WTC11 (cell line): ENCODE measurements at places on chromosomes 11 and 22. TPM values are rescaled to one million over a fixed set of nuclear protein-coding genes. Genes with fewer than 3 reads are reported as not detected.

CCDC34 gene
- 18.9 to 23.7 TPM (median 22.8 TPM) in 3 replicates for total RNA-seq

CCDC116 gene
- 0.14 to 0.57 TPM (median 0.27 TPM) in 3 replicates for total RNA-seq

RAC2 gene
- total RNA-seq = 3.6 to 4.9 TPM (median 4.9 TPM) in 3 replicates

DCDC1 gene
- 0.22 to 0.25 TPM (median 0.25 TPM) in 3 replicates for total RNA-seq

XKR3 gene
- total RNA-seq = not detected in 3 replicates

FIBIN gene
- total RNA-seq = 0.34 to 0.48 TPM (median 0.37 TPM) in 3 replicates

SLC17A6 gene
- total RNA-seq = 0.11 to 0.24 TPM (median 0.14 TPM) in 3 replicates

ADAMTS8 gene
- 9.9 to 10.4 TPM (median 10.2 TPM) in 3 replicates for total RNA-seq

MYO18B gene
- 0.55 to 1.4 TPM (median 0.96 TPM) in 3 replicates for total RNA-seq

TRIM51 gene
- not detected in 3 replicates for total RNA-seq

RASL10A gene
- total RNA-seq = 1.1 to 1.6 TPM (median 1.6 TPM) in 3 replicates

MS4A7 gene
- total RNA-seq = 0.25 to 0.46 TPM (median 0.31 TPM) in 3 replicates

PLEKHB1 gene
- 11.4 to 15.8 TPM (median 12.0 TPM) in 3 replicates for total RNA-seq

PDE2A gene
- 3.7 to 5.0 TPM (median 4.9 TPM) in 3 replicates for total RNA-seq

TMEM191C gene
- total RNA-seq = 4.8 to 6.4 TPM (median 5.2 TPM) in 3 replicates

NECTIN1 gene
- total RNA-seq = 68.4 to 86.2 TPM (median 69.5 TPM) in 3 replicates

RTN4R gene
- total RNA-seq = 23.0 to 27.0 TPM (median 25.0 TPM) in 3 replicates

B4GALNT4 gene
- total RNA-seq = 88.0 to 113 TPM (median 97.8 TPM) in 3 replicates

CD3G gene
- total RNA-seq = 0.20 to 0.27 TPM (median 0.23 TPM) in 3 replicates

MMP12 gene
- total RNA-seq = not detected in 3 replicates

APOL5 gene
- not detected in 3 replicates for total RNA-seq

MDK gene
- total RNA-seq = 560 to 611 TPM (median 602 TPM) in 3 replicates

ZNF74 gene
- 56.5 to 62.8 TPM (median 61.7 TPM) in 3 replicates for total RNA-seq

FGF4 gene
- 3.2 to 5.9 TPM (median 3.3 TPM) in 3 replicates for total RNA-seq

MFRP gene
- total RNA-seq = not detected in 3 replicates

LRRC51 gene
- 5.3 to 5.6 TPM (median 5.3 TPM) in 3 replicates for total RNA-seq

OR8D4 gene
- total RNA-seq = 0.07 TPM in 1 of 3 replicates, not detected in the others

BRSK2 gene
- total RNA-seq = 22.1 to 34.5 TPM (median 26.2 TPM) in 3 replicates

MPEG1 gene
- total RNA-seq = 0.05 to 0.09 TPM in 2 of 3 replicates, not detected in the other

KRTAP5-2 gene
- not detected in 3 replicates for total RNA-seq

PDGFD gene
- total RNA-seq = 2.6 to 3.1 TPM (median 2.9 TPM) in 3 replicates

OTOG gene
- total RNA-seq = 1.4 to 3.5 TPM (median 2.1 TPM) in 3 replicates

DAGLA gene
- total RNA-seq = 3.1 to 3.4 TPM (median 3.4 TPM) in 3 replicates

UPK3A gene
- 0.23 to 0.62 TPM (median 0.37 TPM) in 3 replicates for total RNA-seq

E2F8 gene
- 8.5 to 10.7 TPM (median 10.4 TPM) in 3 replicates for total RNA-seq

CD6 gene
- total RNA-seq = 0.53 to 1.0 TPM (median 0.73 TPM) in 3 replicates

CWF19L2 gene
- total RNA-seq = 15.9 to 17.1 TPM (median 16.2 TPM) in 3 replicates

TECTA gene
- total RNA-seq = 0.37 to 0.66 TPM (median 0.37 TPM) in 3 replicates

UNC93B1 gene
- 27.7 to 29.7 TPM (median 27.9 TPM) in 3 replicates for total RNA-seq

RABL2B gene
- 22.4 to 24.0 TPM (median 23.2 TPM) in 3 replicates for total RNA-seq

C22orf15 gene
- 2.7 to 3.6 TPM (median 3.5 TPM) in 3 replicates for total RNA-seq

ZNF70 gene
- 3.3 to 3.6 TPM (median 3.3 TPM) in 3 replicates for total RNA-seq

SHISAL1 gene
- total RNA-seq = 1.8 to 2.7 TPM (median 1.8 TPM) in 3 replicates

VPREB1 gene
- total RNA-seq = not detected in 3 replicates

SLC25A18 gene
- 0.69 to 2.1 TPM (median 1.0 TPM) in 3 replicates for total RNA-seq

C11orf16 gene
- 0.11 to 0.42 TPM in 2 of 3 replicates, not detected in the other for total RNA-seq

MOV10L1 gene
- total RNA-seq = not detected in 3 replicates

OR5T1 gene
- total RNA-seq = not detected in 3 replicates

CDHR5 gene
- total RNA-seq = 0.26 to 0.34 TPM in 2 of 3 replicates, not detected in the other

OR51B2 gene
- not detected in 3 replicates for total RNA-seq

LARGE1 gene
- total RNA-seq = 62.4 to 72.6 TPM (median 68.8 TPM) in 3 replicates

SCUBE1 gene
- total RNA-seq = 6.9 to 9.6 TPM (median 7.8 TPM) in 3 replicates
